ENCODE measurements at places on chromosomes 5 and 9.

DNA sequence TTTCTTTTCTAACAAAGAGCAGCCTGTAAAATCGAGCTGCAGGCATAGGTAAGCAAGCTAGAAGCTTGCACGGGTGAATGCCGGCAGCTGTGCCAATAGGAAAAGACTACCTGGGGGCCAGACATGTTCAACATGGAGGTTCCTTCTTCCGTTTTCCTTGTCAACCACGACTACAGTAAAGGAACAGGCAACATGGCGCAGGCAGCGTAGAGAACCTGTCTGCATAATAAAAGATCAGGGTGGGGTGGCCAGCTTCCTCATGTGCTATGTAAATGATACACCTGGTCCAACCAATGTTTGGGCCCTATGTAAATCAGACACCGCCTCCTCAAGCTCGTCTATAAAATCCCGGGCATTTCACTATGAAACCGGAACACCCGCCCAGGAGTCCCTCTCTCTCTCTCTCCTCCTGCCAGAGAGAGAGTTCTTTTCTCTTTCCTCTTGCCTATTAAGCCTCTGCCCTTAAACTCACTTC lies 103.8 kb upstream of the LIFR start:
- DNase-seq, result peak; percentile 99

DNA sequence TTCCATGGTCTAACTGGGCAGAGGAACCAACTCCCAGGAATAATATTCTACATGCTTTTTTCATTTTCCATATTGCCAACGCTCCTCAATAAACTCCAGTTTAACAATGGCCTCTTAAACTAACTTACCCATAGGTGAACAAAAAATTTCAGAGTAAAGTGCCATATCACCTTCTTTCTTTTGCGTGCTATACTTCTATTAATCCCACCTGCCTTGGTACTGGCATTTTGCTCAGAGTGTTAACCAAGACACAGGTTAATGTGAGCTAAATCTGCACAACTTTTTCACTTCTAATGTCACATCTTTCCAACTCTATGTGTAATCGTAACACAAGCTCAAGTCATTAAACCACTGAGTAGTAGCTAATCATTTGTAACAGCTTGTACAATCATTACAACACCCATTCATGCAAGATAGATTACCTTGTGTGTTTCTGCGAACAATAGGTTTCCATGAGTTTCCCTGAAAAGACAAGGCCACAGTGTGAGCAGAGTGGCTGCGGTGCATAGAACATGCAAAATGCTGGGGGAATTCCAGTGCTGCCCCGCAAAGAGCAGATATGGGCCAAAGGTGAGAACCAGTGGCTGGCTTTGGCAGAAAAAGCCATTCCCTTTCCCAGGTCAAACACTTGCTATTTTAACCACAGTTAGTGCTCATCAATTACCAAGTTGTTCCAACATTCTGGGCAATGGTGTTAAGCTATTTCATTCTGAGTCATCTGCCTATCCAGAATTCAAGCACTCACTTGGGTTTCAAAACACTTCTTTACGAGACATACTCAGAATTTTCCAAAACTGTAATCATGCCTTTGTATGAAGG lies 42.8 kb downstream of the TIMD4 start:
- DNase-seq, result no peak

DNA sequence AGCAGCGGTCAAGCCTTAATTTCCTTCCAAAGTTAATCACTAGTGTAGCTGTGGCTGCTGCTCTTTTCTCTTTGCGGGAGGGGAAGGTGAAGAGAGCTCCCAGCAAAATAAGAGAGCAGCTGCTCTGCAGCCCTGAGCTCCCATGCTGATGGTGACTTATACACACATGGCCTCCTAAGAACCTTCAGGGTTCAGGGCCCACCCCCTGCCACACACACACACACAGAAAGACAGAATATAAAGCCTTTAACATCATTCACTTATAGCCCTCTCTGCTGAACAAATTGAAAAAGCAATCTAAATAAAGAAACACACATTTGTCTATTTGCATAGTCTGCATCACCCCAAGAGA lies 43.6 kb downstream of the GAS1 start:
- DNase-seq, result no peak

DNA sequence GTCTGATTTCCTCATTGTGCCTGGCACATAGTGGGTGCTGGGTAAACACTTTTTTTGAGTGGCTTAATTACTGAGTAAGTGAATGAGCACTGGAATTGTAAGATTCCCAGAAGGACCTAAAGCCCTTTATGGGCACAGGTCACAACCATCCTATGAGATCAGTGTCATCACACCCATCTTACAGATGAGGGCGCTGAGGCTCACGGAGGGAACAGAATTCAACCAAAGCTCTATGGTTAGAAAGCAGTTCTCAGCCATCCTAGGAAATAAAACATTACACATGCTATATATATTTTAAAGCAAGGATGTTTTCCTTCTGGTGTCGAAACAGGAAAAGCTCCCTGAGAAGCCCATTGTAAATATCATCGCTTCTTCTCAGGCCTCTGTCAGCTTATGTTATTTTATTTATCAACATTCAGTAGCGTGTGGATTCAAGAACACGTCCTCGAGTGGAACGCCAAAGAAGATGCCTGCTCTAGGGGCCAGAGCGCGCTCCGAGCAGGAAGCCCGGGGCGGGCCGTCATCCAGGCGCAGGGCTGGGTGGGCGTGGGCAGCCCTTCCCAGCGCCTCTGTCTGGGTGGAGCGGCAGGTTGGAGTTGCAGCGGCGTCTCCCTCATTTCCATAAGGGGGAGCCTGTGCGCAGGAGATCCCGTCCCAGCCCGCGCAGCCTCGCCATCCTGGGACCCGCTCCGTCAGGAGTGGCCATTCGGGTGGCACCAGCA lies 155.8 kb upstream of the SMIM23 start:
- peak; percentile 37 for DNase-seq

DNA sequence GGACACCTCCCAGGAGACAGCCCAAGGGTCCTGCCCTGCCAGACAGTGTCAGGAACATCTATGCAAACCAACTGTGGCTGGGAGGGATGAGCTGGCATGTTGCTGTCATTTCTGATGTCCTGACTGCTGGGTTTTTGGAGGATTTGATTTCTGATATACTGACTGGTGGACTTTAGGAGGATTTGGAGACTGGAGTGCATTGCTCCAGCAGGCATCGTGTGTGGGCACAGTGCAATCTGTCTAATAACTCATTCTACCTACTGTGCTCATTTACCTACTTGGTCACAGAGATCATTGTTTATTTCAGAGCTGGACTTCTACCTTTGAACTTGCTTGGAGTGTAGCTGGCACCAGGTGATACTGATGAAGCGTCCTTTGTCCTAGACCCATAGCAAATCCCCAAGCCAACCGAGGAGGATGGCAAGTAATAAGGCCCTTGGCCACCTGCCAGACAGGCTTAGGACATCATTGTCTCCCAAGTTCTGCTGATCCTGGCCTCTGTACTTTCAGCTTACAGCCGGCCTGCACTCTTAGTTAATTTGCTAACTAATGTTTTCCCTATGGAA lies 124.3 kb upstream of the ICE1 start:
- DNase-seq, result no peak

GRCh38 chr5:74543162-74543995 lies 97.1 kb downstream of the ENC1 start:
- peak; percentile 3 for DNase-seq

DNA sequence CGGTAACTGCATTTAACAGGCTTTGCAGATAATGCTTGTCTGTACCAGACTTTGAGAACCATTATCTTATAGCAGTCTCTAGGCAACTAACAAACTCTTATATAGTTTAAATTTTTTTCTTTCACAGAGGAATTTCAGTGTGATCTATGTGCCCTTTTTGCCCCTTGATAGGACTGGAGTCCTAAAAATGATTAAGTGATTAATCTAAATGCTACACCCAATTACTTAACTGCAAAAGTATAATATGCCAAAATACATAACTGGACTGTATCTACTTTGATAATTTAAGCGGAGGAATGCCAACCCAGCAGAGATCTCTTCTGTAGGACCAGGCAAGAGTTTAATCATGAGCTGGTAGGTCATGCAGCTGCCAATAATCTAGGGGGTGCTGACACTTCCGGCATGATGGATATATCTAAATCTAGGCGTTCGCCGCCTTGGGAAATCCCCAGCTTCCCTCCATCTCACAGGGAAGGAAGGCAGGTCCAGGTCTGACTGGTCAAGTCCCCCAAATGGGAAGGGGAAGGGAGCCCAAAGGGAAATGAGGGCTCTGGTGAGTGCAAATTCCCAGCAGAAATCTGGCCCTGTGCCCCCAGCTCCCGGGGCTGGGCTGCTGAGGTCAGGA lies 205.6 kb downstream of the GAPVD1 start:
- no peak for DNase-seq

- DNase-seq, result no peak
Observed at GRCh38 chr5:123047706-123048105, 11.2 kb upstream of the PPIC start.

GRCh38 chr5:123599171-123599570 lies 87.2 kb downstream of the CSNK1G3 start:
- DNase-seq, result no peak

GRCh38 chr9:109289186-109289585 lies 31.7 kb downstream of the EPB41L4B start:
- DNase-seq, result no peak

DNA sequence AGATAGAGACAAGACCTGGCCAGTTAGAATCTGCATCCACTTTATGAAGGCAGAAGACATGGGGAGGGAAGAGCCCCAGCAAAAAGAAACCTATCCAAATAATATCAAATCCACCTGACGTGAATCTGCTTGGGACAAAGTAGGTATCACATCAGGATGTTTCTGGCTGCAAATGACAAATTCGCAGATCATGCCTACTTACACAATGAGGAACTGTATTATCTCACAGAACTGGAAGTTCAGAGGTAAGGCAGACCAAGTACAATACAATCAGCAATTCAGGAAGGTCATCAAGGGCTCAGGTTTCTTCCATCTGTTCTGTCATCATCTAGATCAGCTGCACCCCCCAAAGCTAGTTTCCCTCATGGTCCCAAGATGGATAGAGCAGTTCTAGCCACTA lies 13.2 kb upstream of the NR4A3 start:
- DNase-seq, result no peak

DNA sequence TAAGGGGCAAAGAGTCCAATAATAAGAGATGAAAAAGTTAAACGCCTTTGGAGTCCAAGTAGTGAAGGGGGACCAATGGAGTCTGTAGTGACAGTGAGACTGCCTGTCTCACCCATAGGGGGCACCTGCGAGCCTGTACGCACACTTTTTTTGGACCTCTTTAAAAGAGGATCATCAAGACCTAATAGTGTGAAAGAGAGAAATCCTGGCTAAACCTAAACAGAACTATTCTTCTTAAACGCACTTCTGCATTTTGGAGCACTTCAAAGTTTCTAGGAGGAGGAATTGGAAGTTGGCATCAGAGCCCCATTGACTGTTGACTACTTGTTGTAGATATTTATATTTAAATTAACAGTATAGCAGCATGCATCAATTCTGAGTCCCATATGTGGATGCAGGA lies 636.1 kb upstream of the KLF4 start:
- DNase-seq, result no peak

GRCh38 chr5:10377081-10377480 lies 23.6 kb downstream of the MARCHF6 start:
- DNase-seq, result no peak

DNA sequence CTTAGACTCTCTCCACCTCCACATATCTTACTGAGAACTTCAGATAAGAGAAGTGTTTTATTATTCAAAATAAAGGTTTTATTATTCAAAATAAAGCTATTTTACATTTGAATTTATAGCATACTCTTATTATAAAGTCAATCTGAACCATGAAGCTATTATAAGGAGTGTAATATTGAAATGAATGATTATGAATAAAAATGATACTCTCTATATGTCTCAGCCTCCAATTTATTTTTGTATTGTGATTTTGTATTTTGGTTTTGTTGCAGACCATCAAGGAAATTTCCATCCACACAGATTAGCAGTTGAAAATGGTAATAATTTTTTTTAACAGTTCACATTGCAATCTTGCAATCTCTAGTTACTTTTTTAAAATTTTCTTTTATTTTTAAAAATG lies 10.2 kb downstream of the FOCAD start:
- no peak for DNase-seq

GRCh38 chr9:8549214-8549613 lies 749.6 kb upstream of the DMAC1 start:
- no peak for DNase-seq

- no peak for DNase-seq
Observed at GRCh38 chr9:122190597-122191381, 31.1 kb downstream of the MORN5 start.

DNA sequence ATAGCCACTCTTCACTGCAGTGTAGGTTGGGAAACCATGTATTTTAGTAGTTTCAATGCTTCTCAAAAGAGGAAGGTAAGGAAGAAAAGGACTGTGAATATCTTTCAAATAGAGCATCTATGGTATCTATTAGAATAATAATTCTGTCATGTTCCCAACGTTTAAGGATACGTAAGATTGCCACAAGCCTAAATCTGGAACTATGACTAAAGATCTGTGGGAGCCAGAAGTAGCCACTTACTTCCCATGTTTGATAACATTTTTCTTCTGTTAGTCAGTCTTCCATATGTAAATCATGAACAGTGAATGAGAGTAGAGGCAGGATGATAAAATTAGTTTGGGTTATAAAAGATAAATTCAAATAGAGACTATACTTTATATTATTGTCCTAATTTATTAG lies 16.3 kb upstream of the MROH2B start:
- DNase-seq, result no peak

DNA sequence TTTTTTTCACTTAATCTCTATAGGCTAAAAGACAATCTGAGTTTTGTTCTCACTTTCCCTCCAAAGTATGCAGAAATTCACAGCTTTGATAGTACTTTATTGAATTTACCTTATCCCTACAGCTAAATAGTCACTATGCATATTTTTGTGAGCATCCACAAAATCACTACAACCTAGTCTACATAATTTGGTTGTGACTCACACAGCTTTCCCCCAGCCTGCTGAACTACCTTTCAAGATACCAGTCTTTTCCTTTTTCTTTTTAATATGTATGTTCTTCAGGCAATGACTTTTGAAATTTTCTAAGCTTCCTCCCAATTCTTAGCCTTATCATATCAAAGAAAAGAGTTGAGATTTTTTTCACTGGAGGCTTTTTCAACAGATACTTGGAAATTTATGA lies 347.3 kb upstream of the CDH6 start:
- DNase-seq, result no peak

DNA sequence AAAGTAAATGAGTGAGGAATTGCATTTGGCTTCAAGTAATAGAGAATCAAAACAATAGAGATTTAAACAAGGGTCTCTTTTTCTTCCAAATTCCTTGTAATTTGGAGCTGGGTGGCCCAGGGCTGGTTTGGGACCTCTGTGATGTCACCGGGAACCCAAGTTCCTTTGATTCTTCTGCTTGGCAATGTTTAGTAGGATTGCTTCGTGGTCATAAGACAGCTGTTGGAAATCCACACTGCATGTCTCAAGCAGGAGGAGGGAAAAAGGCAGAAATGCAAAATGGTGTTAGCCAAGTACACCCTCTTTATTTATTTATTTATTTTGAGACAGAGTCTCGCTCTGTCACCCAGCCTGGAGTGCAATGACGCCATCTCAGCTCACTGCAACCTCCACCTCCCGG lies 72.6 kb upstream of the IL12B start:
- DNase-seq, result no peak

GRCh38 chr9:82117026-82117811 lies 128.6 kb downstream of the SPATA31D1 start:
- no peak for DNase-seq

- no peak for DNase-seq
Observed at GRCh38 chr5:154480847-154481246, 2.8 kb upstream of the HAND1 start.

- DNase-seq, result no peak
Observed at GRCh38 chr5:14913096-14913495, 41.5 kb upstream of the ANKH start.

- DNase-seq, result no peak
Observed at GRCh38 chr5:11182441-11183080, 421.5 kb upstream of the DAP start.

- DNase-seq, result peak; percentile 69
Observed at GRCh38 chr5:16508730-16509531, 43.3 kb upstream of the ZNF622 start.

Data from NCI-H510A treated with DMSO at 0.1 percent for 48 hours (cell line).